NCI-H2081 treated with DMSO at 0.1 percent for 48 hours (cell line): ENCODE measurements at places on chromosomes 3 and 15.

GRCh38 chr3:144332868-144333267 lies 361.2 kb downstream of the DIPK2A start:
- DNase-seq: no peak

DNA sequence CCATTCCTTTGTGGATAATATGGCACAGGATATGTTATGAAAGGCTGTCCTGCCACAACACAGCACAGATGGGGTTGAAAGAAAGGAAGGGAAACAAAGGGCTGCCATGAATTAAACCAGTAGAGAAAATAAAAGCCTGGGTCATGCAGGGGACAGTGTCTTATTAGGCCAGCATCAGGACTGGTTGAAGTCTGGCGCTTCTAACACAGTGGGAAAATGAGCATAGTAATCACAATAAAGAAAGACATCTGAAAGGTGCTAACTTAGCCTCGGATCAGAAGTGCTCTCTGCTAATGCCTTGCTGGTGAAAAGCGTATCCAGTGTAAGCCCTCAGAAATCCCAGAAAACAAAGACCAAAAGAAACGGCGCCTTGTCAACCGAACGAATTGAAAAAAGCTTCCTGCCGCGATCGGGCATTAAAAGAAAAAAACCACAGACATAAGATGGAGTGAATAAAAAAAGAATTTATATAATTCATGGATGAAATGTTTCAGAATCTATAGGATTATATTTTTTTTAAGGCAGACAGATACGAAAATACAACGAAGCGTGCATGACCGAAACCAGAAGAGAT lies 566 bp upstream of the MKRN3 start:
- DNase-seq: no peak

DNA sequence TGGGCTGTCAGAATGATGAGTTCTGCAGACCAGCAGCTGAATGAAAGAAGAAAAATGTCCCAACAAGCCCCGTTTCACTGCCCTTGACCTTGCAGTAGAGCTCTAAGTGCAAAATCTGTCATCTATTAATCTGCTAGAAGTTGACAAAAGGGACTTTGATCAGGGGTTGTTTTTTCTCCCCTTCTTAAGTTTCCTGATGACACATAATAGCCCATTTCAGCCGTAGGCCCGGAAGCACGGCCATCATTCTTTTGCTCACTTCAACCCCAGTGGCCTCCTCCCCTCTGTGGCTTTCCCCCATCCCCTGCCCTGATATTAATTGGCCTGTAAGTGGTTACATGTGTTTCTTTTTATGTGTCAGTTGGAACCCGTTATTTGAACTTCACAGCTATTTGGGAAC lies 298.9 kb downstream of the RPLP1 start:
- no peak for DNase-seq

DNA sequence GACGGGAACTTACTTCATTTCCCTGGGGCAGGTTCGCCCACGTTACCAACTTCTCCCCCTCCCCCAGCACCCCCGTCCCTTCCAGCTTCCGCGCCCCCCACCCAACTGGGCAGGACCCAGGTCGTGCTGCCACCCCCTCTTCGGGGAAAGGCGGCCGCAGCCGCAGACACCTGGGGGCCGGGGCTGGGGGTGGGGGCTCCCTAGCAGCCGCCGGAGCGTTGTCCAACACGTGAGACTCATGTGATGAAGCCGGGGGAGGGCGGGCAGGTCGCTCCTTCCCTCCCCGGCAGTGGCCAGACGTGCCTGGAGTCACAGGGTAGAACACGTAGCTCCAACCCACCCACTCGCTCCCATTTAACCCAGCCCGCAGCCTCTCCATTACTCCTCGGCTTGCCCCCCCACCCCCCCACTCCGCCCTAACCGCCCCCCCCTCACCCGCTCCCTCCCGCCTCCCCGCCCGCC lies 240 bp upstream of the BHLHE40 start:
- DNase-seq: no peak

- no peak for DNase-seq
Observed at GRCh38 chr3:133934073-133934970, 38.6 kb upstream of the RAB6B start.

- no peak for DNase-seq
Observed at GRCh38 chr3:141114816-141115460, 63.8 kb downstream of the SPSB4 start.

DNA sequence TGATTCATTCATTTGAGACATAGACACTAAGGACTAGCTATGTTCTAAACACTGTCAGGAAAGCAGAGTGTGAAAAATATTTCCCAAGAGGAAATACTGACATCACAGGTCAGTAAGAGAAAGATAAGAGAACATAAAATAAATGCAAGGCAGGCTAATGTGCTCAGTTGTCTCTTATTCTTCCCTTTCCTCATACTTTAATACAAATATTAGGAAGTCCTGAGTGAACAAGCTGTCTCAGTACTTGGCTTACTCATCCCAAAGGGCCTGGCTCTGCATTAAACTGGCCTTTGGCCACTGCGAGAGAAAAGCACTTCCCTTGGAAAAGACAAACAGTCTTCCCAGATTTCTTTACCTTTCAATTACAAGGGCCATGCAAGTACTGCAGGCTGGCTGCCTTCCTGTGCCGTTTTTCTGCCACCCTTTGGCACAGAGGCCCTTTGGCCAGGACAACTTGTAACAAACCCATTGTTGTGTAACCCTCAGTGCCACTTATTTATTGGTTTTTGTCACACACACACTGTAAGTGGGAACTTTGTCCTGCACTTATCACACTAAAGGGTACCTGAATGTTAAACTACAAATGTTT lies 31.7 kb downstream of the EDC3 start:
- no peak for DNase-seq

DNA sequence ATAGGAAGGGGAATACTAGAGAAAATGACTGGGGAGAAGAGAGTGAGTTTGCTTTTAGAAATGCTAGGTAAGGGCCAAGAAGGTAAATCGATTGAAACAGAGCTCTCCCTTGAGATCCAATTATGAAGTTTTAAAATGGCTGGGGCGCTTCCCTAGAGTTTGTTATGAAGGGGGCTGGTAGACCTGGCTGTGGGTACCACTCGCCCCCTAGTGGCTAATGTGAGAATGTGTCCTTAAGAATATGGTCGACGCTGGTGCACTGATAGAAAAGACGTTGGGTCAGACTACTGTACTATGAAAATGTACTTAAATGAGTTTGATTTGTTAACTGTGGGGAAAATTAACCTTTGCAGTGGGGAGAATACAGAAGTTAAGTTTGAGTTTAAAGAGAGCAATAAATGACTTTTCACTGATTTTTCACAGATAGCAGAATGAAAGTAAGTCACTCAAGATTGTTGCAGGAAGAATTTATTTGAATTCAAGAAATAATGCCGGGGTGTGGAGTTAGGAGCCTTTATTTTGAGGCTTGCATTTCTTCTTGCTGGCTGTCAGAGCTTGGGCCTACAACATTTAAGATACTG lies 9.2 kb downstream of the TMPRSS7 start:
- DNase-seq: peak; percentile 53

DNA sequence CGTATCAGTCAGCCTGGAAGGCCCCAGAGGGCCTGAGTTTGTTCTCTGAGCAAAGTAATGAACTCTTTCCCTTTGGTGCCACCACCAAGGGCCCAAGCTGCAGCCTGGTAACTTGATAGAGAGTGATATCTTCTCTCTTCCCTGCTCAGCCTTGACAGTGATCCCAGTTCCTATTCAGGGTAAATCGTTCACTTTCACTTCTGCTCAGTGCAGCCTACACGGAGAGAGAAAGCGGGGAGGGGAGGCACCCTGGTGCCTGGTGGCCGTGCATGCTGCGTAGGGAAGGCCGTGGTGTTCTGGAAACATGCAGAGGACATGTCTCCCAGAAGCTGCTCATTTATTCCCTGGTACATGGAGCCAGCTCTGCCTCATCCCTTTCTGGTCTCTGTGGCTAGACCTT lies 54.9 kb downstream of the KIF9 start:
- DNase-seq: no peak

- DNase-seq: no peak
Observed at GRCh38 chr3:5294356-5294755, 106.8 kb downstream of the EDEM1 start.

- no peak for DNase-seq
Observed at GRCh38 chr15:81363718-81364500, 10.1 kb downstream of the TMC3 start.

- DNase-seq: no peak
Observed at GRCh38 chr15:59165726-59166125, 40.9 kb upstream of the LDHAL6B start.

DNA sequence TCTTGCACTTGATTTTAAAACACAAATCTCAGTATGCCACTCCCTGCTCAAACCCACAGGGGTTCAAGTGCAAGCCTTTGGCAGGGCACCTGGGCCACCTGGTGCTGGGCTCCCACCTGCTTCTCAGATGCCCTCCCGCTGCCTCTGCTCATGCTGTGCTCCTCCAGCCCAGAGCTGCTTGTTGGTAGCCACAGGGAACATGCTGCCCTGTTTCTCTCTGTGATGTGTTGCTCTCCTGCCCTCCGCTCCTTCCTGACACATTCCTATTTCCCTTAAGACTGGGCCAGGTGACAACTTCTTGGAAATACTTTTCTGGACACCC lies 27.1 kb upstream of the KY start:
- DNase-seq: no peak

DNA sequence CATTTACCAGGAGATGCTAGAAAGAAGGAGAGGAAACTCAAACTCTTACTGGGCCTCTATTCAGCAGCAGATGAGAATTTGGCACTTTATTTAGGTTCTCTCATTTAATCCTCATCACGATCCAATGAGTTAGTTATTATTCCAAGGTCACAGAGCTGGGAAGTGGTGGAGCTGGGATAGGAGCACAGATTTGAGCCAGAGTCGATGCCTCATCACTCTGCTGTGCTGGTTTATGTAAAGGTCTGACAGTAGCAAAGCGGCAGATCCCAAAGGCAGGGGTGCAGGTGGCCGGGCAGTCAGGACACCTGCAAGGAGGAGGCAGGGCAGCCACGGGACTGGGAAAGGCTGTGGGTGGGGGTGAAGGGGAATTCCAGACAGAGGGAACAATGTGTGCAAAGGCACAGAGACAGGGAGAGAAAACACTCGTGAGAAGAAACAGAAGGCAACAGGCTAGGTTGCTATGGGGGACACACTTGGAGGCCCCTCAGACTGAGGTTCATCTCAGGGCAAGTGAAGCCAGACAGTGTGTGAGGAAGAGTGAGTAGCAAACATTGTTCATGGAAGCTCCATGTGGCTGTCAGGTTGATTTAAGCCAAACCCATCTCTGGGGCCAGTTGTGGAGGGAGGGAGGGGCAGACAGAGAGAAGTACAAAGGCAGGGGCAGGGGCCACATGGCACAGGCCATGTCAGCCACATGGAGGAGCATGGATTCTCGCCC lies 26.8 kb downstream of the RAB6B start:
- no peak for DNase-seq

DNA sequence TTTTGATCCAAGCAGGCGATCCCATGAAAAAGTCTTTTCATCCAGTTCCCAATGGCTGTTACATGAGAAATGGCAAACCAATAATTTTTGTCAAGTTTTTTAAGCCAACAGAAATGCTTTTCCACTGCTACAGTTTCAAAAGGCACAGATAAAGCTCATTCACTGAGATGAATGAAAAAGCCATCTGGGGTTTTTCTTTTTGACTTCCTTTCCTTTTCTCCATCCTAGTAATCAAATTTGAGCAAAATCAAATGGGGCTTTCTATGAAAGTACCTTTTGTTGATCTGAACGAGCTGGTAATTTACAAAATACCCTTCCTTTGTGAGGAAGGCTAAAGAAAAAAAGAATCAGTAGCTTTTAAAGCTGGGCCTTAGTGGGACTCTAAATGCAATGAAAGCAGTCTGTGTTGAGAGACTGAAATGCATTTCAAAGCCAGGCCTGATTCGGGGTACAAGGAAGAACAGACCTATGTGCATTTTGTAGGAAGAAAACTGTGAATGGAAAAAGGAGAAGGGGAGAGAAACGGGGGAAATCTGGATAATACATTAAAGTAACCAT lies 185.2 kb upstream of the DNAJC19 start:
- DNase-seq: peak; percentile 78

DNA sequence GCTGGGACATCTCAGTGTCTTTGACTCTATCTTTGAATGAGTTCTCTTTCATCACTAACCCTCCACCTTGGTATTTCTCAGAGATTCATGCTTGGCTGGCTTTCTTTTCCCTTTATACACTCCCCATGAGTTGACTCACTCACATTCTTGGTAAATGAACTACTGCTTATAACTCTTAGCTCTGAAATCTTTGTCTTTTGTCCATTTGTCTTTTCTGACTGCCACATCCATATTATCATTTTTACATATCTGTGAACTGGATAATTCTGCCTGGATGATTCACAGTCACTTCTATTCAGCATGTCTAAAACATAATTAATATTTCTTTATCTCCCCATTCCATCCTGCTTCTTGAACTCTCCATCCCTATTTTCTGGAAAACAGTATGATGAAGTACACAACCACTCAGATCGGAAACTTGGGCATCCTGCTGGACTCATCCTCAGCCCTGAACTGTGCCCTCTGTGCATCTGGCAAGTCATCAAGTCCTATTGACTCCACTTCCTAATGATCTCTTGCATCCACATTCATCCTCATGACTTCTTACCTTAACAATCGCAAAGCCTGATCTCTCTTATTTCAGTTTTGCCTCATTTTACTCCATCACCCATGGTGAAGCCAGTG lies 66.9 kb downstream of the KCNAB1 start:
- DNase-seq: no peak

DNA sequence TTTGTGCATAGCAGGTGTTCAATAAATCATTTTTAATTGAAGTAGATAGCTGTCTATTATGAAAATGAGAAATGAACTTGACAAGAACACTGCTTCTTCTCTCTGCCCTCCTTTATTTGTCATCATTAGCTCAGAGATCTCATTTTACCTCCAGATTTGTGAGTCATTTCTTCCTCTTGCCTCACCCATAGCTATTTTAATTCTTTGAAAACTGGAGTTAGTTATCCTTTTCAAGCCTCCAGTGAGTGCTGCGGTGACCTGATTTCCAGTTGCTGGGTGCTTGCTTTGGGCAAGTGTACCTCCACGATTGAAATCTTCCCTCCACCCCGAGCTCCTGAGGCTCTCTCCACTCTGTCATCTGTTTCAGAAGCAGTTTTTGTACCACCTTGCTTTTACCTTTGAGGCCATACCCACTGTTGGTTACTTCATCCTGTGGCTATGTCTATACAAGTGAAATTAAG lies 114.6 kb downstream of the NFKBIZ start:
- no peak for DNase-seq
